Left forelimb (tissue), 1 donor: ENCODE measurements at places on chromosomes 7 and 10.

DNA sequence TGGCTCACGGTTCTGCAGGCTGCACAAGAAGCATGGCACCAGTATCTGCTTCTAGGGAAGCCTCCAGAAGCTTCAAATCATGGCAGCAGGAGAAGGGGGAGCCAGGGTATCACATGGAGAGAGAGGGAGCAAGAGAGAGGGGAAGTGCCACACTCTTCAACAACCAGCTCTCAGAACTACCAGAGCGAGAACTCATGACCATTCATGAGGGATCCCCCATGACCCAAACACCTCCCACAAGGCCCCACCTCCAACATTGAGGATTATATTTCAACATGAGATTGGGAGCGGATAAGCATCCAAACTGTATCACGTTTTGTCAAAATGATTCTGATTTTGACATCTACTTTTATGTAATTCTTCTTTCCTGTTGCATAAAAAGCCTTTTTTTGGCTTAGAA is 38.5 kb downstream of the CREM start:
- no peak for DNase-seq

DNA sequence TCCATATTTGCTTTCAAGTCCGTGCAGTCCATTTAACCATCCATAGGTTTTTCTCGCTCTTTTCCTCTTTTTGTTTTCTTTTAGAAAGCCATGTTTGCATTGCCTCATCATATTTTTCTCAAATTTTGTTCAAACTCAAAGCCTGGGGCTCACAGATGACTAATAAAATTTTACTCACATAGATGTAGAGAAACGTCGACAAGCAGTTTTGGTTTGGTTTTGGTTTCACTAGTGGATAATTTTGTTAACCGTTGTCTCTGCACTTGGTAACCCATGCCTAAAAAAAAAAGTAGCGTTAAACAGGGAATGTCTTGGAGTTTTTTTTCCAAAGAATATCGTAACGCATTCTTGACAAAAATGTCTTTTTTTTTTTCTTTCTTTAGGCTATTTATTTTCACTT is 344.2 kb upstream of the GALNT17 start:
- DNase-seq, result no peak

- DNase-seq, result peak; percentile 94
Observed at GRCh38 chr7:74027683-74028320, at the start of gene ELN. ELN (plus strand) TSS chr7:74028173; CDS start chr7:74028188, 15 bp downstream.

DNA sequence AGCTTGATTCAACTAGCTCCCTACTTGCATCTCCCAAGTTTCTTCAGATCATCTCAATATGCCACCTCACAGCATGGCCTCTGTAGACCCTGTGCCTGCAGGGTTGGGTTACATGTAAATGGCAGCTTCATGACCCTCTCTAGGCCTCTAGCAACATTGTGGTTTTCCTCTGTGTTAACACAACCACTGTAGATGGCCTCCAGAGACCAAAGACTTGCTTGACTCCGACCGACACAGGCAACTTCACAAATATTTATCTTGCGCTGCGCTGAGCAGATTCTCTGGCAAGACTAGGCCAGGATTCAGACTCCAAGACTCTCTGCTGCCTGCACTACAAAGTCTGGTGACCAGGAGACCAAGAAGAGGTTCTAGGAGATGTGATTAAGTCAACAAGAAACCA is 75.9 kb downstream of the CNOT4 start:
- DNase-seq, result no peak

GRCh38 chr10:99232360-99232999 is 3.2 kb downstream of the HPSE2 start:
- DNase-seq, result peak; percentile 65

- DNase-seq, result no peak
Observed at GRCh38 chr7:33193308-33193864, 64.0 kb downstream of the BBS9 start.

- DNase-seq, result no peak
Observed at GRCh38 chr10:71660313-71660712, 59.3 kb downstream of the C10orf105 start.

- DNase-seq, result no peak
Observed at GRCh38 chr10:35351021-35351420, 14.7 kb downstream of the CCNY start.

- DNase-seq, result no peak
Observed at GRCh38 chr7:39987641-39988347, 37.7 kb downstream of the CDK13 start.

- DNase-seq, result no peak
Observed at GRCh38 chr10:94274142-94274787, 88.5 kb downstream of the NOC3L start.

DNA sequence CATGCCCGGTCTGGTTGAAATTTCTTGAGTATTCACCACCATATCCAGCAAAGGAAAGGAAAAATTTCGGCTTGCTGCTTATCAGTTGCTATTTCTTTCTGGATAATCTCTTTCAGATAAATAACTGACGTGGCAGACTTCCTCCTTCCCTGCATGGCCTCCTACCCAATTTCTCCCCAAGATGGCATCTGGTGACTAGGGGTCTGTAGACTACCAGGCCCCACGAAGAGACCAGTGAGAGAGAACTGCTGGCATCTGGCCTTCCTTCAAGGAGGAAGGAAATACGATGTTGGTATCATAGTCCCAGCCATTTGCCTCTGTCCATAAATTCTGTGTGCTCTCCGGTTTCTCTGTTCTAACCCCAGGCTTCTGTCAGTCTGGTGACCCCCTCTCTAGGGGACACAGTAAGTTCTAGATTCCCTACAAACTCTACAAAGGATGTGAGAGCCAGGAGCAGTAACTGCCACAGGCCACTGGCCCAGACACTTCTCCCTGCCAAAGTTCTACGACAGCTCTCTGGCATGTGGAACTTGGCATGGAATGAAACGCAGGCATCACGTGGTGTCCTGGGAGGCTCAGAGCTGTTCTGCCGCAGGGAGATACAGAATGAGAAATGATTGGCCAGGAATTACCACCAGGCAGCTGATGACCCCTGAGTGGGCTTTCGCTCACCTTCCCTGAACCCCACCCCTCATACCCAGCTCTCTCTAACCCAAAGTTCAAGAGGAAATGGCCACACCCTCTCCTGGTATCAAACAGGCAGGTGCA is 30.0 kb upstream of the MSRB2 start:
- no peak for DNase-seq

DNA sequence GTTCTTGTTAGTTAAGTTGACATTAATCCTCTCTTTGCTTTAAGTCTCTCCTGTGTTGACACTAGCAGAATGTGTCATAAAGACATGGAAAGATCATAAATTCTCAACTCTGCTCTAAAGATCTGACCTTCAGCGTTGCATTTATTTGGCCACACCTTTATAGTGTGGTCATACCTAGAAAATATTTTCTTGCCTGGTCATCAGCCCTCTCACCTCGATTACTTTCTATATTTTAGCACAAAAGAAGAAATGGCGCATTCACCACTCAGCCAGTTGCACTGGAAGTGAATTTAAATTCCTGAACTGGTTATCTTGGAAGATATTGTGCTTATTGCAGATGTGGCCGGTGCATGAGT is 96.7 kb upstream of the PDCD4 start:
- no peak for DNase-seq

DNA sequence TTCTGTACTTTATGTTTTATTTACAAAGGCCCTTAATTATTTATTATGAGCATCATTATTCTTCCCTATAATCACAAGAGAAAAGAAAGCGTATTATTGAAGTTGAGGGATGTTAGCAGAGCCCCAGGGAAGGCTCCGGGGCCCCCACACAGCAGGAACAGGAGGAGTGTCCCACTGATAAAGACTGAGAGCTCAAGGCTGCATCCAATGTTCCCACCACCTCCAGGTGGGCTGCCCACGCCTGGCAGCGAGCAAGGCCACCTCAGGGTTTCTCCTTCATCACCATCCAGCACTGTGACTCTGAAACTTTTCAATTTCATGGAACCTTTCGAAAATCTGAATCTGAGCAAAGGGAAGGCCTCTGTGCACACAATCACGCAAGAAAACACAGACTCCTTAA is 35.9 kb upstream of the WIPF3 start:
- no peak for DNase-seq

- no peak for DNase-seq
Observed at GRCh38 chr7:17680026-17680425, 260.3 kb downstream of the SNX13 start.

GRCh38 chr7:74134117-74134620 is 40.0 kb upstream of the EIF4H start:
- DNase-seq, result no peak

GRCh38 chr7:107162475-107162874 is 6.3 kb upstream of the HBP1 start:
- no peak for DNase-seq

GRCh38 chr7:82722946-82723345 is 279.4 kb upstream of the CACNA2D1 start:
- no peak for DNase-seq

DNA sequence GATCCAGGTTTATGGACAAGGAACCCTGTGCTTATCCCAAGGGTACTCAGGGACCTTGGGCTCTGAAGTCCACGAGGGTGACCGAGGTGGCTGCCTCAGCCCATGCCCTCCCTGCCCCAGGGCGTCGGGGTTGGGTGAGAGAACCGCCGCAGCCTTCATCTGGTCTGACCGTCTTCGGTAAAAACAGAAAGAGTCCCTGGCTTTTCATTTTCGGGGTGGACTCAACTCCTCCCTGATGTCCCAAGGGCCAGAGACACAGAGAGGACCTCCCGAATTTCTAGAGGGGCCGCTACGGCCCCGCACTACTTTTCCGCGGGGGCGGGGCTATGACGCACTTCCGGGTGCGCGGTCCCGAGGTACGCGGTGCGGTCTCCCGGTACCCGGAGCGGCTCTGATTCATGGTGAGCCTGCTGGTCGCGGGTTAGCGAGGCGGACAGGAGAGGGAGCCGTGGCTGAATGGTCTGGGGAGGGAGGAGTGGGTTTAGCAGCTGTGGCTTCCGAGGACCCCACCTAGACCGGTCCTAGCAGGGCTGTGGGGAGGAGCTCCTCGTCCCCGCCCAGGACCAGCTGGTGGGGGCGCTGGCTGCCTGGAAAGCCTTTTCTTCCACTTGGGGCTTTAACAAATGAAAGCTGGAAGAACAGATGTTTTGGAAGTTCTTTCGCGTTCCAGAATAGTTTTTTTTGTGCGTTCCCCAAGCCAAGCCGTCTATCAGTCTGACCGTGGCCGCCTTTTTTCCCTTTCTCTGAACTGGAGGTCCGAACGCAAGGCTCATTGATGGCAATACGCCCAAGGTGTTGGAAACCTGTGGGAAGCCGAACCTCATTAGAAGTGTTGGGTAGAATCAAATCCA is at the start of gene ZSCAN21:
TSS of gene ZSCAN21 (plus strand) at position 334 of the 851 bp plus-strand sequence. CDS start 7,233 bp downstream, outside the sequence.
- peak; percentile 96 for DNase-seq

DNA sequence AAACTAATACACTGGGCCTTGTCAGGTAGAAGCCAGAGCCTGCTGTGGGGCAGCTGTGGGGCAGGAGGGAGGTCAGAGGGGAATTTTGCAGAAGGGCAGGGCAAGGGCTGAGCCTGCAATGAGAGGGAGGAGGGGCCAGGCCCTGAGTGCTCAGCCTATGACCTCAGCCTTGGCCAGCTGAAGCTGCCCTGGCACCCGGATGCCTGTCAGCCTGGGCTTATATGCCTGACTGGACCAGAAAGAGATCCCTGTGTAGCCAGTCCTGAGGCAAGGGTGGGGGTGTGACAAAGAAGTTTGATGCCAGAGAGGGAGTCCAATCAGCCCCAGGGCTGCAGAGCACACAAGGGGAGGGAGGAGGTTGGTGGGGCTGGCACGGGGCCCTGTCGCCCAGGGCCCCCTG is 22.3 kb upstream of the PRRT4 start:
- DNase-seq, result no peak

- DNase-seq, result no peak
Observed at GRCh38 chr7:83306502-83306901, 143.8 kb upstream of the PCLO start.

DNA sequence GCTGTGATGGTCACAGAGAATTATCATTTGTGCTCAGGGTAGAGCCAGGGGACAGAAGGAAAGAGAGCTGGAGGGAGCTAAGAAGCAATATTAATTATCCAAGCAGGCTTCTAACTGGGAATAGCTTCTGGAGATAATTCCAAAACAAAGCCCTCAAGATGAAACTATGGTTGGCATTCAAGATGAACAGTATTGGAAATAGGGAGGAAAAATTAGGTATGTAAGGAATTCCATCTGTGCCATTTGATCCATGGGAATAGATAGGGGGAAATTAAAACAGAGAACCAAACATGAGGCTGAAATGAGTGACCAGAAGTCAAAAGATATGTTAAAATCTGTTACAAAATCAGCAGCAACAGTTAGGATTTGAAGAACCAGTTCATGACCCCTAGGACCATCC is 75.3 kb downstream of the NDUFB2 start:
- DNase-seq, result no peak

- DNase-seq, result no peak
Observed at GRCh38 chr7:1812509-1813393, 142.7 kb downstream of the ELFN1 start.
